Stimulated activated CD8-positive, alpha-beta memory T cell treated with anti-CD3 and anti-CD28 coated beads, Interleukin-15, amount 100 ng/mL, for 1 hour (primary cell): ENCODE measurements at places on chromosomes 7 and 10.

DNA sequence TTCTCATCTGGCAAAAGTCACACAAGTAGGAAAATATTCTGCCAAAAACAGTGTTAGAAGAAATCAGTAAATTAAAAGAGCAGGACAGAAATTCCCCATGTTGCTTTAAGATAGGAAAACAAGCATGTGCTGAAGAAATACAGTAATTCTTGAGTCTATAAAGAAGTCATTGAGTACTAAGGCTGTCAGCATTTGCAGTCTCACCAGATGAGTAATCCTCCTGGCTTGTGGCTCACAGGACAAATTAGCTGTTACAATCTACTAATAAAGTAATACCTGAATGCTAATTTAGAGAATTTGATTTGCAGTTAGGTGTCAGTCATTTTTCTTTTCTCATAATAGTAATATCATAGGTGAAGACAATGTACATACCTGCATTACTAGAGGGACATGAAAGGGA is 1158.9 kb upstream of the CELF2 start:
- DNase-seq = no peak

GRCh38 chr10:66307826-66308225 is 618.0 kb upstream of the LRRTM3 start:
- no peak for DNase-seq

DNA sequence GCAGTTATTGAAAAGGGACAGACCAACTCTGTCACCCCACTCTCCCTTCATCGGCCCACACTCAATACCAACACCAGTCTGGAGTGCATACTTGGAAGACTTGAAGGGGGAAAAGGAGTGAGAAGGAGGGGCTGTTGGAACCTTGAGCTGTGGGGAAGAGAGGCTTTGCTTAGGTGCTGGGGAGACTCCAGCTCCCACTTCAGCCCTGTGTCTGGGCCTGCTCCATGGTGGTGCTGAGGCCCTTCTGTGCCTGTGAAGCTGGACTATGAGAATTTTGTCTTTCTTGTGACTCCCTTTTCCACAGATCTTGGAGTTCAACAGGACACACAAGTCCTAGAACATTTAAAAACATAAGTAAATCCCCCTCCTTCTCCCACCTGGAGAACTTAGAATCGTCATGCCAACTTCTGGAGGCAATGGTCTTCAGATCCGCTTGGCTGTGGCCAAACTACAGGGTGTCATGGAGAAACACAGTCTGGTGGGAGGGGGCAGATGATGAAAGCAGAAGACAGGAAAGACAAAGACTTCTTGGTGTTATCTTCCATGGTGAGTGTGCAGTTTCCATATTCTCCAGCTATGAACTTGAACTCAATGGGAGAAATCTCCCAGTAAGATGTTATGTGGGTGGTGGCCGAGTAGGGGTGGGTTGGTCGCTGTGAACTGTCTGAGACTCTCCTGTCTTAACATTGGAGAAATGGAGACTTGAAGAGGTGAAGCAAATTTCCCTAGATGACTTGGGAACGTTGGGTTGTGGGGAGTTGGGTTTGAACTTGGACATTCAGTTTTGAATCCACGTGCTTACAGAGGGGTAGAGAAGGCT is 18.4 kb upstream of the GIMAP8 start:
- no peak for DNase-seq

GRCh38 chr7:17493446-17493845 is 195.0 kb downstream of the AHR start:
- no peak for DNase-seq

GRCh38 chr7:35749556-35749955 is 51.3 kb upstream of the SEPTIN7 start:
- DNase-seq = no peak

DNA sequence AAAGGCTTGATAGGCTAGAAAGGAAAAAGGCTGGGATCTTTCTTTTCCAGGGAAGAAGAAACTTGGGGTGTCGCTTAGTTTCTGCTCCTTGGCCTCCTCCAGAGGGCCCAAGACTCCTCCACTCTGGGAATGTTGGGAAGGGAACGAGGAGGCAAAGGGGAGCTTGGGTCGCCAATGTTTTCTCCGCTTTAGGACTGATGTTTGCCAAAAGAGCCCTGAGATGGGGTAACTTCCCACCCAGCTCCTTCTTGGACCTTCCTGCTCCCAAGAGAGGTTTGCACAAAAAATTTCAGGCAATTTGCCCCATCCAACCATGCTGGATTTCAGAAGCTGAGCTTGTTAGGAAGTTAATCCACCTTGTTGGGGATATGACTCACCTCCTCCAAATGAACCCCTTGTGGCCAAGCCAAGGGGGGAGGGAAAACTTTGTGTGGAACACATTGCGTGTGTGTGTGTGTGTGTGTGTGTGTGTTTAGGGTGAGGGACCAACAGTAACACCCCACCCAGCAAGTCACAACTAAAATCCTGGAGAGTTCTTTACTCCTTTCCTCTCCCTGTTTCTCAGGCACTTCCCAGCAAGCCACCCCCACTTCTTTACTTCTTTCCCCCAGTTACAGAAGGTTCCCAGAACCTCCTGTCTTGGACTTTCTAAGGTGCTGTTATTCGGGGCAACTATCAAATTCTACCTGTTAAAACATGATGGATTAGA is 8.7 kb upstream of the HOXA2 start:
- no peak for DNase-seq

GRCh38 chr10:132541129-132541528 is 3.5 kb downstream of the INPP5A start:
- DNase-seq = no peak

GRCh38 chr7:44646176-44646920 is 39.9 kb downstream of the OGDH start:
- no peak for DNase-seq

DNA sequence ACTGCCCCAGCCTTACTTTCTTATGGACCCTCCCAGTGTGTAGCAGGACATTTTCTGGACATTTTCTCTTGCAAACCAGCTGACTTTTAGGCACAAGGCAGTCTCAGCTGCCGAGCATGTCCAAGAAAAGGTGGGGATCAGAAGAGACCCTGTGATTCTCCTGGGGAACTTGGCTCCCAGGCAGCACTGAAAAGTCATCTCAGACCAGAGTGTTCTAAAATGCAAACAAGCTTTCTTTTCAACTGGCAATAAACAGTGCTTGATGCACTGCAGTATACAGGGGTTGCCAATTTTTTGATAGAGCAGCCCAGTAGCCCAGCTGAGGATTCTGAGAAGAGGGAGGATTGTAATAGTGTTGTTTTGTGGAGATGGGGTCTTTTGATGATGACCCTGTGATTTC is 168.0 kb upstream of the PHYHIPL start:
- no peak for DNase-seq

DNA sequence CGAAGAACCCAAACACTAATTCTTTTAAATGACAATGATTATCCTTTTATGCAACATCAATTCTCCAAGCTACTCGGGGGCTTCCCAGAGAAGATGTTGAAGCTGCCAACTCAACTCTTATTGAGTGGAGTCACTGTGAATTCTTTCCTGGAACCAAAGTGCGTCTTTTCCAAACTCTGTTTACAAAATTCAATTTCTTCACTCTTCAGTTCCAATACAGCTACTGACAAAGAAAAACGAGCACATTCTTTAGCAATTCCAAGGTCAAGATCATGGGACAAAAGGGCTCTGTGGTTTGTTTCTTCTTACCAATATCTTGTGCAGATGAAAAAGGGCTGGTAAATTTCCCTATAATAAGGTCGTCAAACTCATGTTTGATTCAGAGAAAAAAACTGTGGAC is 74.2 kb downstream of the FAS start:
- DNase-seq = no peak

- no peak for DNase-seq
Observed at GRCh38 chr10:36564433-36564832, 561.0 kb upstream of the ANKRD30A start.

DNA sequence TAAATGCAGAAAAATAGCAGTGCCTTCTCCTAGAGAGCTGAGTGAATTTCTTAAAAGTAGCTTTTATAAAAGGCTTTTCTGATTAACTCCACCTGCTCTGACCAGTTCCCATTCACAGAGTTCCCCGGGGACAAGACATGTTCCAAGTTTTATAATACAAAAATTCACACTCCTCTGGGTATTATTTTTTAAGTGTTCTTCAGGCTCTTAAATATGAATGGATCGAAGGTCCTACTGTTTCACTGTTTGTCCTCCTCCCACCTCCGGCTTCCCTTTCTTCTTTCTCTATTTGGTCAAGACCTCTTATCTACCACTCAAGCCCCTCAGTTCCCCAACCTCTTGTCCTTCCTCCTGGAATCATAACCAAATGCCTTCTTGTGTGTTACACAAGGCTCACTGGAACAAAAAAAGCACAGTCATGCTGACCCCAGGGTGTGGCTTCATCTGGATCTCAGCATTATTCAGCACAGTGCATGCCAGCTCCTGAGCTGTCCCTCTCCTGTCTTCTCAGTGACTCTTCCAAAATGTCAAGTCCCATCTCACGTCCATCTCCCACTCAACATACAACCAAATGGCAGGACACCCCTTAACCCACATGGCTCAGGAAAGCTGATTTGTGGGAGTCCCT is 222.4 kb downstream of the SORCS1 start:
- DNase-seq = no peak

DNA sequence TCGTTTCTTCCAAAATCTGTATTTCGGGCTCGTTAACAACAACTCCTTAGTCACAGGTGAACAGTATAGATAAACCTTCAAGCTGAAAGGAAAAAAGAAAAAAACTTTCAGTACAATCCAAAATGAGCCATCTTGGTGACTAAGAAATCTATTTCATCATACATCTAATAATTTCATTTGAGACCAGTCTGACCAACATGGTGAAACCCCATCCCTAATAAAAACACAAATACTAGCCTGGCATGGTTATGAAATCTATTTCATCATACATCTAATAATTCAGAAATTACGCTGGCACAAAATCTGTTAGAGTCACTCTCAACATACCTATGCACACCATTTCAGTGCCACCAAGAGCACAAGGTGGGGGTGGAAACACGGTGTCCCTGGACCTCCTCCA is 8.8 kb downstream of the DCLRE1C start:
- no peak for DNase-seq

DNA sequence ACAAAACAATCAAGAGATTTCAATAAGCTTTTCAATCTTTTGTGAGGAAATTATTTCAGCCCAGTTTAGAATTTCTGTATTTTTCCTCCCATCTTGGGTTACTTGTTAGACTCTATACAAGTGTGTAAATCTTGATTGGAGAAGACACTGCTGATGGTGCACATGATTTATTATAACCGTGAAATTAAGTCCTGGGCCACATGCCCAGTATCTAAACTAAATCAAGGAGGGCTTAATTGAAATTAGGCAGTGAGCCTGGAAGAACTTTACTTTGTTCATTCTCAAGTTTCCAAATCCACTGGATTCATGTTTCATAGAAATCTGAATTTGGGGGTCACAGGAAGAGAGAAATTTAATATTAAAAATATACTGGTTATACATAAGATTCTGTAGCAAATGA is 44.5 kb downstream of the CSTF2T start:
- DNase-seq = no peak

GRCh38 chr7:102080019-102080433 is 206.6 kb upstream of the SH2B2 start:
- DNase-seq = no peak

DNA sequence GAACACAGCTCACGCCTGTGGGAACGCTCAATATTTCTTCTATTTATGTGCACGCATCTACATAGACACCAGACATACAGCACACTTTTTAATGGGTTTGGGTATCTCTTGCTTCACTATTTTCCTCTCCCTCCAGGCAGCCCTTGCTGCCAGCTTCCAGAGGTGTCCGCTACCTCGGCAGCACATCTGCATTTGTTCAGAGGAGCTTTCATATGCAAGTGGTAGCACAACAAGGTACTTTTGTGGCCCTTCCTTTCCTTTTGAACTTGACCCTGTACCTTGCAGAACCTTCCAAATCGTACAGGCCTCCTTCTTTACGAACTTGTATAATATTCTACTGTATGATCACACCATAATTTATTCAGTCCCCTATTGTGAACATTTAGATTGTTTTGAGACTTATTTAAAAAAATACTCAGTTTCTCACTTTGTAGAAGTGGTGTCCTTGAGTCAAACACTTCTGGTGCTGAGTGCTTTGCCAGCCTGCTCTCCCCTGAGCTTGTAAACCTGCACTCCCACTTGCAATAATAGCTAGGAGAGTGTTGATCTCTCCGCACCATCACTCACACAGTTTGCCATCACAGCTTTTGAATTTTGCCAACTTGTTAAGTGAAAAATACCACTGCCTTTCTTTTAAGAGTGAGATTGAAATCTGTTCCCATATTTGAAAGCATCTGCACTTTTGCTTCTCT is 106.0 kb upstream of the ZNF32 start:
- no peak for DNase-seq

GRCh38 chr10:51765284-51765971 is 66.0 kb upstream of the CSTF2T start:
- DNase-seq = no peak

GRCh38 chr10:98268694-98269431 is 869 bp upstream of the LOXL4 start:
- no peak for DNase-seq

DNA sequence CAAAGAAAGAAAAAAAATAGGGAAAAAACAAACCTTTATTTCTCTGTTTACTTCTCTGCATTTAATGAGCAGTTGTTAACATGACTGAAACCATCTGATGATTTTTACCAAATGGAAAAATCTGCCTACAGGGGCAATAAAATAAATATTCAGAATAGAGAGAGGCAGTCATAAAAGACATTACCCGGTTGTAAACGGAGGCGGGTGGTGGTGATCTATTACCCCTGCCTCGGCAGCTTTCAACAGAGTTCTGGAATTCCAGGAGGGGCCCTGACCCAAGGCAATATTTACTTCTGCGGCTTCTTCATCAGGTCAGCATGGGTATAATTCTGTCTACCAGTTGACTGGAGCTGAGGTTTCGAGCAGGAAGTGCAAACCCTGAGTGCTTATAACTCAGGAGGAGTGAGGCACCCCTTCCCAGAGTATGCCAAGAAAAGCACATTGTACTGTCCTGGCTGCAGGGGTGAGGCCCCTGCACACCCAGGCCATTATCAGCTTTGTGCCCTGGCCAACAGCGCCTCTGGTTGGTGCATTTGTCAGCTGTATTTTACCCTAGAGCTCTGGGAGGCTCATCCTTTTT is 8.2 kb upstream of the CXCL12 start:
- DNase-seq = no peak

- DNase-seq = no peak
Observed at GRCh38 chr10:101238732-101239105, 9.5 kb upstream of the LBX1 start.

GRCh38 chr7:82805527-82805960 is 357.1 kb downstream of the PCLO start:
- DNase-seq = no peak

DNA sequence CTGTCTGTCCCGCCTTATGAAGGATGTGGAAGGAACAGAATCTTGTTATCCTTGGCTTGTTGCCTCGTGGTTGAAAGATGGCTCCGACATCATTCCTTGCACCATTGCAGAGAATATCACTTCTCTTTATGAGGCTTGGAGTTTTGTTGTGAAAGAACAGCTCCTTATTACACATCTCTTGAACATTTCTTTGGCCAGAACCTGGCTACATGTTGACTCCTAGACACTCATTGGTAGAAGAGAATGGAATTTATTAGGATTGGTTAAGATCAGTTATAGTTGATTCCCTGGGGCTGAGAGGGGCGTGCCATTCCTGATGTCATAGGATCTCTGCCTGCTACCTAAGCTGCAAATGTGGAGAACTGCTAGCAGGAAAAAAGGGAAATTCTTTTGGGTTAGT is 180.5 kb upstream of the CTBP2 start:
- no peak for DNase-seq

- DNase-seq = no peak
Observed at GRCh38 chr10:127964621-127965020, 57.7 kb downstream of the PTPRE start.

- no peak for DNase-seq
Observed at GRCh38 chr10:20988357-20988983, 91.4 kb upstream of the NEBL start.

GRCh38 chr7:152513861-152514770 is 78.3 kb upstream of the KMT2C start:
- no peak for DNase-seq

GRCh38 chr7:137877027-137877675 is 30.4 kb upstream of the DGKI start:
- no peak for DNase-seq
